NCI-H446 (cell line): ENCODE measurements at places on chromosomes 12 and 14.
A peak's percentile ranks its signal among the peaks of the same experiment; 100 is the strongest.

DNA sequence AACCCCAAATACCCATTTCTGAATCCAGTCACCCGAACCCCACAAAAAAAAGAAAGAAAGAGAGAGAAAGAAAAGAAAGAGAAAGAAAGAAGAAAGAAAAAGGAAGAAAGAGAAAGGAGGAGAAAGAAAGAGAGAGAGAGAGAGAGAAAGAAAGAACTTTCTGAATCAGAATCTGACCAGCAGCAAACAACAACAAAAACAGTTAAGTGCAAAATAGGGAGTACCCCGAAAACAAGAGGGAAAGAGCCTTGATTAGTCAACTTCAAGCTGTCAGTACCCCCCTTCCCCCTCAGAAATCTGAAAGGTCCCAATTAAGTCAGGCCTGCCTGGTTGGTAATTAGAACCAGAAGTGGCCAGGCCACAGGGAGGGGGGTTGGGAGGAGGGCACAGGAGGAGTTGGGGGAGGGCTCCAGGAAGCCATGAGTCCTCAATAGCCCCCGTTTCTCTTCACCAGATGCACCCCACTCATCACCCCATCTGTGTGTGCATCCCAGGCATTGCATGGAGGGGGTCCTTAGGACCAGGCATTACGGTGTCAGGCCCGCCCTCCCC is 9.8 kb downstream of the RARG start:
- DNase-seq = no peak

- DNase-seq = no peak
Observed at GRCh38 chr12:8698132-8698851, 501 bp downstream of the RIMKLB start.

- peak; percentile 61 for DNase-seq
Observed at GRCh38 chr12:120257041-120257821, 8.3 kb downstream of the PXN start.

GRCh38 chr12:20487519-20487918 is 119.2 kb downstream of the PDE3A start:
- DNase-seq = no peak

GRCh38 chr14:89348722-89349121 is 68.3 kb downstream of the FOXN3 start:
- DNase-seq = no peak

GRCh38 chr12:21888276-21888863 is 52.9 kb downstream of the ABCC9 start:
- no peak for DNase-seq

GRCh38 chr14:101256266-101256665 is 305.0 kb upstream of the DIO3 start:
- no peak for DNase-seq

GRCh38 chr12:28088566-28089272 is 101.5 kb upstream of the CCDC91 start:
- no peak for DNase-seq

DNA sequence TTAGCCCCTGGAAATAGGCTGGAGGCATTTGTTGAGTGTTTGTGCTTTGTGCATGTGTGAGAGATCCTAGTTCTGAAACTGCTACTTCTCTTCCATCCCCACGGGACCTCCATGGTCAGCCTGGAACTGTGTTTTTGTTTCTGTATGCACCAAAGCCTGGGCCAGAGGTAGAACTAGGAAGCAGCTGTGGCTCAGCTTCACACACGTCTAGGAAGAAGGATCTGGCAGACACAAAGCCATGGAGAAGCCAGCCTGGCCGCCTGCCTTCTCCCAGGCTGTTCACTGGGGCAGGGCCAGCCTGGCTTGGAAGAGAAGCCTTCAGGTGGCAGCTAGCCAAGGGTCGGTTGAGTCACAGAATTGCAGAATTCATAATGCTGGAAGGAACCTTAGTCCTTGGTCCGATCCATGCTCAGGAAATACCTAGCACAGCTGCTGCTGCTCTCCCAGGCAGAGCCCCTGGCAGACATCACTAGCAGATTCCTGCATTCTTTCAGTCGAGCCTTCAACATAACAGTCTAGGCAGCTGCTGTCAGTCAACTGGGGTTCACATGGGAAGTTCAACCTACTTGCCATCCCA is 27.0 kb downstream of the RIN3 start:
- DNase-seq = peak; percentile 85

- no peak for DNase-seq
Observed at GRCh38 chr12:108633534-108634248, at the start of gene SELPLG. TSS of gene SELPLG (minus strand) at chr12:108633894. CDS start at chr12:108624307, 9,587 bp downstream.

DNA sequence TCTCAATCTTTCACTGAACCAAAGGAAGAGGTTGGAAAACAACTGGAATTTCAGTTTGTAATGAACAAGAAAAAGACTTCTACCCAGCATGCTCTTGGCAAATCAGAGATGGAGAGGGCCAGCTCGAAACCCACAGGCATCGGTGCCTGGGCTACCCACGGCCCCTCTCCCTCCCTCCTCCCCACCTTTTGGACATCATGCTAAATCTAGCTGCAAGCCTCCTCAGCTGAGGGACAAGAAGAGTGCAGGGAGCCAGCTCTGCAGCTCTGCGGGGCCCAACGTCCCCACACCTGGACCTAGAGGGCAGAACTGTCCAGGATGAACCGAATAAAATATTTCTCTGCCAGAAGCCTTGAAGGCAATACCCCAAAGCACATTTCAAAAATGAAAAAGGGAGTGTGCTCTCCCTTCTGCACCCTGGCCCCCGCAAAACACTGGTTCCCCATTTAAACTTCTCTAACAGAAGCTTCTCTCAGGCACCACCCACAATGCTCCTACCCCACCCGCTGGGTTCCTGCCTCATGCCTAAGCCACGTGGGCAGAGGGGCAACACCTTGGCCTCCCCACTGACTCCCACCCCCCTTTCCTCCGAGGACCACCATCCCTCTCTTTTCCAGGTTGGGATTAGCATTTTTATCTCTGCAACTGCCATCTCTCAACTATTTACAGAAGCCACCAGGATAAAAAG is 8.2 kb downstream of the CAMKK2 start:
- no peak for DNase-seq

DNA sequence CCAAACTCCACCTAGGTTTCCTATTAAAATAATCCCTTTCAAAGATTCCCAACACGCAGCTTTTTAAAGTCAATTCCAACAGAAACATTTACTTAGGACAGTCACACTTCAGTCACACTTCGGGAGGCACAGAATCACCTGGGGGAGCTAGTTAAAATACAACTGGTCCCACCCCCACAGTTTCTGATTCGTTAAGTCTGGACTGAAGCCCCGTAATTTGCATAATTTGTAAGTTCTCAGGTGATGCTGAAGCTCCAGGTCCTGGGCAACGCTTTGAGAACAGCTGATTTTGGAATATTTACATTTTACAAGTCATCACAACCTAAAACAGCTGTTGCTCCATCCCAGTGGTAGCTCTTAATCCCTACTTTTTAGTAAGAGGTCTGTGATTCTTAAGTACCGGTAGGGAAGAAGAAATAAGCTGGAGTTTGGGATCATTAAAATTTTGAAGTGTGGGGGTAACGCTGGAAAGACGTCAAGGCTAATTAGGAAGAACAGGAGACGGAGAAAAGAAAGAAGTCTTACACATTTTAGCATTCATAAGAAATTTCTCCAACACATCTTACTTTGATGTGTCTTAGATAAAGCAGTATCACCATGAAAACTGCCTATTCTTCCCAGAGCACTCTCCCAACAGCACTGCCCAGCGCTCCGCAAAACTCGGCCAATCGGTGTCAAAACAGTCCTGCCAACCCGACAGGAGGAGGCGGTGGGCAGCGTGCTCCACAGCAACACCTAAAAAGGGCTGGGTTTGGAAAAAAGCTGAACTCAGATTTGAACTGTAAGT is 1.1 kb downstream of the IPO8 start:
- DNase-seq = peak; percentile 22

DNA sequence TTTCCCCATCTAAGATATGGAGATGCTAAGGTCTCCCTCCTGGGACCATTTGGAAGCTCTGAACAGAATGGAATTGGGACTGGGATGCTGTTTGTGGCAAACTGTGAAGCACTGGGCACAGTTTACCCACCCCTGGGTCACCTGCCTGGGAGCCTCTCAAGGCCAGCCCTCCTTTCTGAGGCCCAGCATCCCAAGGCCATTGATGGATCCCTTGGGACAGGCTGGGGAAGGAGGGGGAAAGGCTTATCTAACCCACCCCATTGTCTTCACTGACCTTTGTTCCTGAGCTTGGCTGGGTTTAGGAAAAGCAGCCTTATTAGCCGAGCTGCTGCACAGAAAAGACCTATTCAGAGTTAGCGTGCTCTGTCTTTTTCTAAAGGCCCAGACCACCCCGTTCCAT is 5.2 kb downstream of the CCDC85C start:
- DNase-seq = no peak

DNA sequence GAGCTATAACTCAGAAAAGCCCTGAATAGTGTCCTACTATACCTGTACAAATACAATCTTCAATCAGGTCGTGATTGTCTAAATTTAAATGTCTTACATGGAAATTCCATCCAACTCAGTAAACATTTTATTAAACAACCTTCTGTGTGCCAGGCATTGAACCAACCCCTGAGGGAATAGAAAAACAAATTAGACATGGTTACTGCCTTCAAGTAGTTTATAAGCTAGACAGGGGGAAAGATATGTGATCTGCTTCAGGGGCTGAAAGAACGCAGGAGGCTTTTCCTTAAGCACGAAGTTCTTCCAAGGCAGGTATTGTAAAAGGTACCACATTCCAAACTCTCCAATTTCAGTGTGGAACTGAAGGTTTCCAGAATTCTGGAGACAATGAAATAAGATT is 39.7 kb upstream of the STAB2 start:
- DNase-seq = no peak

- DNase-seq = no peak
Observed at GRCh38 chr12:84046859-84047258, 865.7 kb downstream of the SLC6A15 start.

- peak; percentile 21 for DNase-seq
Observed at GRCh38 chr12:122102331-122102730, 23.8 kb downstream of the MLXIP start.

DNA sequence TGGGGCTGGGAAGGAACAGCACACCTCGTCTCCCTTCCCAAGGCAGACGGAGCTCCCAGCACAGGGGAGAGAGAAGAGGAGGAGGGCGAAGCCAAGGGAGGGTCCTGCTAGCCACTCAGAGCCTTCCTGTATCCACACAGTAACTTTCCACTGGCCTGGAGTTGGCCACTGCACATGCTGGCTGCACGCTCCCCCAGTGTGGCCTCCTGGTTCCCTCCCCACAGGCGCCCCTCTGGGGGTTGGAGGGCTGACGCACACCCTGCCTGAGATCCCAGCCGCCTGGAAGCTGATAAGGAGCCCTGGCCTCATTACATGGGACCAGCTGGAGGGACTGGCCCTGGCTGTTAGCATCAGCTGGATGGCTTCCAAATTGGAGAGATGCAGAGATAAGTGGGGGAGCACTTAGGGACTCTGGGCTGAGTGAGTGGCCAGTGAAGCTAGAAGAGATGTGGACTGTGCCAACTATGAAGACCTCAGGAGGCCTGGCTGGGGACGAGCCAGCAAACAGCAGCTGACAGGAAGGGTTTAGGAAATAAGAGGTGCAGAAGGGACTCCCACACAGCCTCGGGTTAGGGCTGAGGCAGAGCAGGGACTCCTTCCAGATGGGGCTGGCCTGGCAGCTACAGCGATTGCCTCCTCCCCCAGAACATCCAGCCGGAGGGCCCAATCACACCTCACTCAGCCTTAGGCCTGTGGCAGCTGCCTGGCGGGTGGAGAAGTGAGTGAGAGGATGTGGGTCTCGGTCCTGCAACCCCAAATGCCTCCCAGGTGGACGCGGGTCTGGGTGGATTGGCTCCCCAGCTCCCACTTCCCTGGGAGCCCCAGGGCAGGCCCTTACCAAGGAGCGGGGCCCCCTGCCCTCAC is 26.3 kb upstream of the BCDIN3D start:
- DNase-seq = peak; percentile 98

DNA sequence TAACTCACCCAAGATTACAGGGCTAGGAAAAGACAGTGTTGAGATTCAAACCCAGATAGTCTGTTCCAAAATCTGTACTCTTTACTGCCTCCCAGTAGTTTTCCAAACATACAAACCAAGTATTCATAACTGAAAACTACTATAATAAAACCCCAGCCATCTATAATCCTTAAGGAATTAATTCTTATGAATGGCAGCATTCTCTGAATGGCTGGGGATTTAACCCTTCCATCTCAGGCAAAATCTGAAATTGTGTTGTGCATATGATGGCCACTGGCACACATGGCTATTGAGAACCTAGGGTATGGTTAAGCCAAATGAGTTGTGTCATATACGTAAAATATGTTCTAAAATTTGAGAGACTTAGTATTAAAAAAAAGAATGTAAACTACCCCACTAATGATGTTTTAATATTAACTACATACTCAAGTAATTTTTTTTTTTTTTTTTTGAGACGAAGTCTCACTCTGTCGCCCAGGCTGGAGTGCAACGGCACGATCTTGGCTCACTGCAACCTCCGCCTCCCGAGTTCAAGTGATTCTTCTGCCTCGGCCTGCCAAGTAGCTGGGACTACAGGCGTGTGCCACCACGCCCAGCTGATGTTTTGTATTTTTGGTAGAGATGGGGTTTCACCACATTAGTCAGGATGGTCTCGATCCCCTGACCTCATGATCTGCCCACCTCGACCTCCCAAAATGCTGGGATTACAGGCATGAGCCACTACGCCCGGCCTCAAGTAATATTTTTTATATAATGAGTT is 16.7 kb downstream of the PPP1R13B start:
- no peak for DNase-seq

DNA sequence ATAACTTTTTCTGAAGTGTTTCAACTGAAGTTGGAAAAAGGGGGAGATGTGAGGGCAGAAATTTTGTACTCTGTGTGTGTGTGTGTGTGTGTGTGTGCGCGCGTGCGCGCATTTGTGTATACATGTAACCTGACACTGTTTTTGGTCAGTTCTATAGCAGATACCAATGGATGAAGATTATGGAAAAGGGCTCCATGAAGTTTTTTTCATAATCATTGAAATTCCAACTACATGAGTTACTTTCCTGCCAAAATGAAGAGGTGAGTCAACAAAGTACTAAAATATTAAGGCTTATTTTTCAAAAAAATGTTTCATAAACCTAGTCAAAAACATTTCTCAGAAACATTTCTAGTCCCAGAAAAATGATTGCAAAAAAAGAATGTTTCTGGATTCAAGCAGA is 25.7 kb upstream of the CERS5 start:
- no peak for DNase-seq

- no peak for DNase-seq
Observed at GRCh38 chr12:91877456-91878235, 268.0 kb downstream of the BTG1 start.

GRCh38 chr12:109773384-109774011 is 59.7 kb downstream of the TRPV4 start:
- DNase-seq = no peak

DNA sequence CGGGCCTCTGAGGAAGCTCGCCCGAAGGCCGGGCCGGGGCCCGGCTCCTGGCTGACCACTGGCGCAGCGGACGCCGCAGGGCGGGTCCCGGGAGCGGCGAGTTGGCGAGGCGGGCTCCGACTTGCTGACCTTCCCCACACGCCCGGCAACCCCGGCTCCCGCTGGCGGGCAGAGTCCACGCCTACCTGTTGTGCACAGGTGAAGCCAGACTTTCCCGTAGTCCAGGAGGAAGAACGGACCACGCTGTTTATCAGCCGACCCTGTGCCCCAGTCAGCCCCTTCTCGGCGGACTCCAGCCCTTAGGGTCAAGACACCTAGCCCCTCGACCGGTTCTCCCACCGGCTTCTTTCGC is 407 bp downstream of the HEATR5A start:
- DNase-seq = no peak

GRCh38 chr14:105390849-105391500 is 7.4 kb upstream of the TEX22 start:
- no peak for DNase-seq
